ENCODE measurements at places on chromosomes 1 and 21.

- H3K4me3 ChIP-seq: no peak overlapping the region
- no peak for DNase-seq
- no peak overlapping the region for H3K27ac ChIP-seq
- peaks cover 12% of the 10 kb centered on the region for H3K4me1 ChIP-seq
Measured at GRCh38 chr1:234620272-234621126, 10.5 kb upstream of the IRF2BP2 start.

- peaks cover 59% of the 10 kb centered on the region for H3K4me1 ChIP-seq
- peak overlapping the region; percentile 95 for H3K27ac ChIP-seq
- H3K36me3 ChIP-seq: no peaks in the 10 kb centered on the region
- peak overlapping the region; percentile 87 for H3K4me3 ChIP-seq
Measured at GRCh38 chr1:161725908-161726472, 4.6 kb downstream of the FCRLB start.

DNA sequence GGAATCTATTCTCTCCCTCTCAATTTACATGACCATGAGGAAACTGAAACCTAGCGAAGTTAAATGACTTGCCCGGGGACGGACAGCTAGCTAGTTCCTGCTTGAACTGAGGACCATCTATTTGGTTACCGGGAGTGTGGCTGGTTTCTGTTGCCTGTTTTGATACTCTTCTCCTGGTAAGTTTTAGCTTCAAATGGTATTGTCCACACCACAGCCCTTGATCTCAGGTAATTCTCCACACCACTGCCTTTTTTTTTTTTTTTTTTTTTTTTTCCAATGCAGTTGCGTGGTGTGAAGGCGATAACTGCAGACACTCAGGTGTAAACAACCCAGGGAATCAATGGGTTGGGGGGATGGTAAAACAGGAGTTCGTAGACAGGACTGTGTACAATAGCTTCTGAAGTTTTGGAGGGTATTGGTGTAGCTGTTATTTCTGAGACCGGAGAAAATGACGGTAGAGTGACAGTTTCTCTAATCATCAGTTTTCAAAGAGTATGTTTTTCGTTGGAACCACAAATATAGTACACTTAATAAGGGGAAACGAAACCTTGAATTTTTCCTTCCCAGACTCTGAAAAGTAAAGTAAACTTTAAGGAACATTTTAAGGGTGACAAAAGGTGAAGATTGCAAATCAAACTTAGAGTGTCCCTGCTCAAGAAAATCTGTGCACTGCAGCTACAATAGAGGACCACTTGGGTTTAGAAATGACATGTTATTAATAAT, 125.3 kb upstream of the CACYBP start:
- no peak for DNase-seq
- H3K27me3 ChIP-seq: no peaks in the 10 kb centered on the region
- H3K36me3 ChIP-seq: no peaks in the 10 kb centered on the region
- H3K27ac ChIP-seq: no peak overlapping the region
- H3K4me3 ChIP-seq: peak overlapping the region; percentile 22
- peaks cover 4% of the 10 kb centered on the region for H3K4me1 ChIP-seq

GRCh38 chr1:20102875-20103274, 16.5 kb downstream of the PLA2G2D start:
- peaks cover 19% of the 10 kb centered on the region for H3K27me3 ChIP-seq
- no peaks in the 10 kb centered on the region for H3K4me1 ChIP-seq
- H3K4me3 ChIP-seq: no peak overlapping the region
- no peak for DNase-seq
- no peaks in the 10 kb centered on the region for H3K36me3 ChIP-seq

DNA sequence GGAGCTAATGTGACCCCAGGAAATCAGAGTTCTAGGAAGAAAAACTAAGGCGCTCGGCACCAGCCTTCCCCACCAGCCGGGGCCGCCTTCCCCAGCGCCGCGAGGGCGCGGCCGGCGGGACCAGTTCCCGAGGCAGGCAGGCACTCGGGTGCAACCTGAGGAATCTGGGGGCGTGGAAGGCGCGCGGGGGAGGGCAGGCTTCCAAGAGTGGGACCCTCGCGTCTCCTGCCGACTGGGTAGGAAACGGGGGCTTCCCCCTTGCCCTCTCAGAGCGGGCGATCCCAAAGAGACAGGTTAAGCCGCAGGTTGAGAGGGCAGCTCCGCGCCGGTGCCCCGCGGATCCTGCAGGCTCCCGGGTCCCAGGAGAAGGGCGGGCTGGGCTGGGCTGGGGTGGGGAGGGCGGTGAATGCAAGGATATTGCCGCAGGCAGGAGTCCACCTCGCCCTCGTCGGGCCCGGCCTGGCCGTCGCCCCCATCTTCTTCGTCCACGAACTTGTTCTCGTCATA, 431 bp downstream of the ARPC5 start:
- peaks cover 11% of the 10 kb centered on the region for H3K27me3 ChIP-seq
- H3K4me3 ChIP-seq: peak overlapping the region; percentile 100
- DNase-seq: peak; percentile 33
- H3K27ac ChIP-seq: peak overlapping the region; percentile 99
- H3K36me3 ChIP-seq: peaks cover 37% of the 10 kb centered on the region
- H3K4me1 ChIP-seq: peaks cover 36% of the 10 kb centered on the region

DNA sequence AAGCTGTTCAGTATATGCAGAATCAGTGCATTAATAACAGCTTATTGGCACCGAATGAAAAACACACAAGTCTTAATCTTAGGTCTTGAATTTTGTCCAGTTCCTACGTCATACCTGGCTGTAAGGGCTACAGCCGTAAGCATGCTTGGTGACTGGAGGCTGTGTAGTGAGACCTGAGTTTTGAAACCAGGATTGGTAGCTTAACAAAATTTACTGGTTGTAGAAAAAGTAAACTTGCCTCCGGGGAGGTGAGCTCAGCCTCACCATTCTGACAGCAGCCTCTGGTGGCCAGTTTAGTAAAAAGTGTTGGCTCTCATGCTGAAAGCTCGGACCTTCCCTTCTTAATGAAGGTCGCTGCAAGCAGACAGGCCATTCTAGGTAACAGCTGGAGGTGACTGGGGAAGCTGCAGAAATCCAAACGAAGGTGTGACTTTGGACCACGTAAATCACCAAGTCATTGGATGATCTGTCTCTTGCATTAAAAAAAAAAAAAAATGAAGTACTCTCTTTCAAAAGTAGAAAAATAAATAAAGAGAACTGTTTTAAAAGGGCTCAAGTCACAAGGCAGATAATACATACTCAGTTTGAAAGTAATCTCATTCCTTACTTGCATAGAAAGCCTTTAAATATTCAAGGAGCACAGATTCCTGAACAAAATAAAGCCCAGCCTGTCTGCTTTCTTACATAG, 48.9 kb downstream of the HLCS start:
- no peak overlapping the region for H3K4me3 ChIP-seq
- H3K27me3 ChIP-seq: no peaks in the 10 kb centered on the region
- H3K27ac ChIP-seq: no peak overlapping the region
- DNase-seq: no peak
- H3K4me1 ChIP-seq: peaks cover 4% of the 10 kb centered on the region

DNA sequence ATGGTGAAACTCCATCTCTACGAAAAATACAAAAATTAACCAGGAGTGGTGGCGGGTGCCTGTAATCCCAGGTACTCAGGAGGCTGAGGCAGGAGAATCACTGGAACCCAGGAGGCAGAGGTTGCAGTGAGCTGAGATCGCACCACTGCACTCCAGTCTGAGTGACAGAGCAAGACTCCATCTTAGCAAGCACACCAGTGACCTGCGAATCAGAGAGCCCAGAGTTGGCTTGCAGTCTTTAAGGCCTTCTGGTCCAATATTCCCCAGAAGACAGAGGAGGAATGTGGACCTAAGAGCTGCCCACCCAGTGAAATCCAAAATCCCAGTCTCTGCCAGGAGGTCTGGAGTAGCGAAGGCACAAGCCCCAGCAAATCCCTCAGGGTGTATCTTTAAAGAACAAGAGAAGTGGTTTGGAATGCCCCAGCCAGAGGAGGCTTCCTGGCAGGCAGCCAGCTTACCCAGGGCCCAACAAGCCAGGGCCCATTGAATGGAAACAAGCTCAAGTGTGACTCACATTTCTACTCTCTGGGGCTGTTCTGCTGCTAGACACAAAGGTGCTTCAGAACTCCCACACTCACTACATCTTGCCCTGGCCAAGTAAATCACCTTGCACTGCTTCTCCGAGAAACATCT, 23.9 kb downstream of the GPR161 start:
- H3K27ac ChIP-seq: no peak overlapping the region
- H3K4me1 ChIP-seq: no peaks in the 10 kb centered on the region
- H3K36me3 ChIP-seq: no peaks in the 10 kb centered on the region
- peaks cover 3% of the 10 kb centered on the region for H3K27me3 ChIP-seq
- H3K4me3 ChIP-seq: no peak overlapping the region

DNA sequence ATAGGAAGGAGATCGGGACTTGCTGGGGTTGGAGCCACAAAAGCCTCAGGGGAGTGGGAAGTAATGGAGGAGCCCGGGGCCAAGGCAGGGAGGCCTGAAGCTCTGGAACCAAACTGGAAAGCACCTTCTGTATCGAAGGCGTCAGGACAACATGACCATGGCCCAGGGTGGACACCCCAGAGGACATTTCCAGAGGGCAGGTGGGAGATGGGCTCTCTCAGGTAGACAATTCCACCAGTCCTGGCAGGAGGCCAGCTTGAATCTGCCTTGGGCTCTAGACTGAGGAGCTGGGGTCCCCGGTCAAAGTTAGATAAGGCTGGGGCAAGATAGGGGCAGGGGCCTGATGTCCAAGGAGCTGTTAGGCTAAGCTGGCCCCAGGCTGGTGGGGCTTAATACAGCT, 104.9 kb upstream of the EDN2 start:
- H3K27me3 ChIP-seq: no peaks in the 10 kb centered on the region
- H3K27ac ChIP-seq: no peak overlapping the region
- H3K4me1 ChIP-seq: no peaks in the 10 kb centered on the region
- no peak overlapping the region for H3K4me3 ChIP-seq
- no peaks in the 10 kb centered on the region for H3K36me3 ChIP-seq
